ENCODE measurements at places on chromosomes 3 and 15.

- DNase-seq, result no peak
These were observed 76.8 kb upstream of the DPH6 start for GRCh38 chr15:35622641-35623340.

DNA sequence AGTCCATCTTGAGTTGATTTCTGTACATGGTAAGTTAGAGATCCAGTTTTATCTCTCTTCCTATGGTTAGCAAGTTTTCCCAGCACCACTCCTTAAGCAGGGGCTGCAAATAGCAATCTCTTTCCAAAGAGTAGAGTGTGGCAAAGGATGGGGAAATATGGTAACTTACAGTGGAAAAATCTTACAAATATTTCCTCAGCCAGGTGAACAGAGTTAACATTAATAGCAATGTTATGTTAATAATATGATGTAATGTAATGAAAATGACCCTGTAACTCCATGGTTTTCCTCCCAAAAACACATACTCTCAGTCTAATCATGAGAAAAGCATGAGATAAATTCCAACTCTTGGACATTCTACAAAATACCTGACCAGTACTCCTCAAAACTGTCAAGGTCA, 30.4 kb downstream of the FSIP1 start:
- no peak for DNase-seq

GRCh38 chr3:173745952-173746682, 348.6 kb downstream of the NLGN1 start:
- DNase-seq, result no peak

GRCh38 chr3:114892880-114893279, 254.2 kb downstream of the ZBTB20 start:
- DNase-seq, result no peak

DNA sequence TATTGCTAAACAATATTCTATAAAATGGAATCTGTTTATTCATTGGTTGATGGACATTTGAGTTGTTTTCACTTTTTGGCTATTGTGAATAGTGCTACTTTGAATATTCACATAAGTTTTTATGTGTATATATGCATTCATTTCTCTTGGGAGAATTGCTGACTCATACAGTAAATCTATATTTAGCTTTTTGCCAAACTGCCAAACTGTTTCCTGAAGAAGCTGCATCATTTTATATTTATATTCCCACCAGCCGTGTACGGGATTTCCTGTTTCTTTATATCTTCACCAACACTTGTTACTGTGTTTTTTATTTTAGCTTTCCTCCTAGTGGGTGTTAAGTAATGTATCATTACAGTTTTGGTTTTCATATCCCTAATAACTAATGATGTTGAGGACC, 12.5 kb upstream of the TCAIM start:
- no peak for DNase-seq

GRCh38 chr15:61660579-61660978, 399.7 kb downstream of the VPS13C start:
- no peak for DNase-seq

- no peak for DNase-seq
These were observed 53.0 kb downstream of the STARD5 start for GRCh38 chr15:81270781-81271491.

DNA sequence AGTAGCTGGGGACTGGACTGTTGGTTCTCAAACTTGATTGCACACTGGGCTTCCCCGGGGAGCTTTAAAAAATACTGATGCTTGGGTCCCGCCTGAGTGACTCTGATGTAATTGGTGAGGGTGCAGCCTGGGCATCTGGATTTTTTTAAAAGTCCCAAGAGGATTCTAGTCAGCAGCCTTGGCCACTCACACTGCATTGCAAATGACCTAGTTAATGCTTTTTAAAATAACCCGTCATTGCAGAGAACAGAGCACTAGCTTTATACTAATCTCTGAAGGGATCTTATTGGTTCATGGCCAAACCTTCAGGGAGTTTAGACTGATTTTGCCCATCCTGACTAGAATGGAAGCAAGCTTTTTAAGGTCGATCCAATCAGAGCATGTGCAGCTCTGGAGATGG, 310.6 kb upstream of the PROK2 start:
- no peak for DNase-seq

- DNase-seq, result no peak
These were observed 31.7 kb upstream of the CMTM7 start for GRCh38 chr3:32359766-32360492.

- DNase-seq, result no peak
These were observed 687.4 kb downstream of the EDEM1 start for GRCh38 chr3:5874931-5875341.

DNA sequence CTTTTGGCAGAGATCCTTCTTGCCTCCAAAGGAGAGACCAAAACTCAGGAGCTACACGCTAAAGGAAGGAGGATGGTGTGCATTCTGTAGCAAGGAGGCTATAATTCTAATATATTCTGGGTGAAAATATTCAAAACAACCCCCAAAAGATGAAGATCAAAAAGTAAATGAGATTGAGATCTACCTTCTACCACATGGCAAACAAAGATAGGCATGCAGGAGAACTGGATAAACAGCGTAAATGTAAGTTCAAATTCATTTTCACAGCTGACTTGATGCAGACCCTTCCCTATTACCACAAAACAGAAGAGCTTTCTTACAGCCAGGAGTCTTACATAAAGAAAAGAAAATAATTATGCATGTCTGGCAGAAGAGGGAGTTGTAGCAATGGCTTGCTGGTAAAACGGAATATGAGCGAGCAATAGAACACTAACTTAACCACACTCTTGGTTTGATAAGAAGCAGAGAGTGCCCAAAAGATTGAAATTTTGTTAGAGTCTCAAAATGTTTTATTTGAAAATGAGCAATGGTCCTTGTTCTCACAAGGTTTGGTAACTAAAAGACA, 272.7 kb downstream of the MECOM start:
- DNase-seq, result no peak

- DNase-seq, result no peak
These were observed 24.8 kb upstream of the BOC start for GRCh38 chr3:113186566-113186965.

GRCh38 chr3:79113876-79114275, 653.9 kb downstream of the ROBO1 start:
- no peak for DNase-seq

- DNase-seq, result no peak
These were observed 364.9 kb upstream of the DPPA4 start for GRCh38 chr3:109702252-109702651.

DNA sequence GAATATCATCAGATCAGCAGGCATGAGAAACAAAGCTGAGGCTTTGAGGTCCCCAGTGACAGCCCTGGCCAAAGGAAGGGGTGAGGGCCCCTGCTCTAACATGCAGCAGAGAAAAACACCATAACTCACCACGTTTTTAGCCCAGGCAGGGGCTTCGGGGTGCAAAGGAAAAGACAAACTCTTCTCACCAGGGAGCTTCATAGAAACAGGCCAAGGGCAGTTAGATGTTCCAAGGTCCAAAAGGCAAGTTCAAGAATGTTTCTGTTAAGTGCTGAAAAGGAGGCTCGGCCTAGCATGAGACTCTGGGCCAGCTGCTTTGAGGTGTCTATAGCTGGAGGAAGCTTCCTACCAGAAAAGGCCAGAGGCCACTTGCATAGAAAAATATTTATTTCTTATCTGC, 608.4 kb upstream of the CFAP20DC start:
- DNase-seq, result no peak

DNA sequence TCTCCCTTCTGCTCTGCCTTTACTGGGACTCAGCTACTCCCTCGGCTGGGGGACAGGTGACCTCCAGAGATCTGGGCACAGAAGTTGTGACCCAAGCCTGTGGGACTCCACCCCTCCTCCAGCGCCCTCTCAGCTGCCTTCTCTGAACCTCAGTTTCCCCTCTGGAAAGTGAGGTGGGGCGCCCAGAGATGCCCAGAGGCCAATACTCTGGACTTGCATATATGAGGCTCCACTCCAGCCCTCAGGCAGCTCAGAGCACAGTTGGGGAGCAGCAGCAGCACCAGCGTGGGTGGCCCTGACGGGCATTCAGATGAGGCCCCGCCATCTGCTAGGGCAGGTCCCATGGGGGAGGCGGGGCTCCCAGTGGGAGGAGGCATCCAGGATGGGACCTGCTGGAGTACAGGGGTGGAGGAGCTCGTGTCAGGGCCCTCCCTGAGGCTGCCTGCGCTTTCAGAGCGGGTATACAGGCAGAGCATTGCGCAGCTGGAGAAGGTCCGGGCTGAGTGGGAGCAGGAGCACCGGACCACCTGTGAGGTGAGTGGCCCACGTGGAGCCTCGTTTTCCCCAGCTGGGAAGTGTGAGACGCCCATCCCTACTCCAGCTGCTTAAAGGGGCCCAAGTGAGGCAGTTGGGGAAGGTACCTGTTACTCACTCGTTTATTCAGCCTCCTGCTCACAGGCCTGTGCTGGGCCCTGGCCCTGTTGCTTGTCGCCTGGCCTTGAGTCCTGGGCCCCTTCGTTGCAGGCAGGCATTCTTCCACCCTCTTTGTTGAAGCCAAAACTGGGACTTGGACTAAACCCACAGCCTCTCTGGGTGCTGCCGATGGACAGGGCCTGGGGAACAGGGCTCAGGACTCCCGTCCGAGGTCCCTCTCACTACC, 35.4 kb downstream of the PSTPIP1 start:
- DNase-seq, result no peak

DNA sequence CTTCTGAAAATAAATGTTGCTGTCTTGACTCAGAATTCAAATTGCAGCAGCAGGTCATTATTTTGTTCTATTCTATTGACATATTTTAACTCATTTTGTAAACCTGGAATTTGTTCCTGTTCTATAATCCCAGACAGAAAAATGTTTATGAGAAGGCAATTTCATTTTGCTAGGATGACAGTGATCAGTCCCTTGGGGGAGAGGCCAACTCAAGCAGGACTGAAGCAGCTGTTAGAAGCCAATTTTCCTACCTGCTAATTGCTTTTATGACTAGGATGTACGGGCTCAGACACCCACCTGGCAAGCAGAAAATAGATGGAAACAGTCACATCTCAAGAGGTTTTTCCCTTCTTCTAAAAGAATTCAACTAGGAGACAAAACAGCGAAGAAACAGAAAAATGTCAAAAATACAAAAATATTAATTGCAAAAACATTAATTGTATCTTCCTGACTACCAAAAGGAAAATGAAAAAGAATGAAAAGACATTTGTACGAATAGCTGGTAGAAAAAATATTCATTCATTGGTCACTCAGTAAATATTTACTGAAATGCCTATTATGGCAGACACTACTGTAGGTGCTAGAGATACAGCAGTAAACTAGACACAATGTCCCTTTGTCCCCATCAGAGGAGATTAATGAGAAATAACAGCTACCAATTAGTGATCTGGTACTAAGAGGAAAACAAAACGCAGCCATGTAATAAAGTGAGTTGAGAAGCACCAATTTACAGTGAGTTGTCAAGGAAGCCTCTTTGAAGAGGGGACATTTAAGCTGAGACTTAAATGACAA, 73.5 kb downstream of the PEAK1 start:
- DNase-seq, result no peak

DNA sequence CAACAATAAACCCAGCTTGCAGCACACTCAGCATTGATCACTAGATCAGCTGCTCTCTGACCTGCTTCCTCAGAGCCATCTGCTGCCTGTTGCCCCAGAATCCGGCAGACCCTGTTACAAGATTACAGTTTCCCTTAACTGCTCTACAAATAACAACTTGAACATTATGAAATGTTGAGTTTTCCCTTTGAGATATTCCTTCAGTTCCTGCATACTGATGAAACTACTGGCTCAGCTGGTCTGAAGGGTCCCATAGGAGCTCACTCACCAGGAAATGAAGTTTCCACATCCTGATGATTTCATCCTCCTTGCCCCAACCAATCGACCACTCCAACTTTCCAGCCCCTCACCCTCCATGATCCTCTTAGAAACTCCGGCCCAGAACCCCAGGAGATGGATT, 281.9 kb downstream of the OCA2 start:
- no peak for DNase-seq

DNA sequence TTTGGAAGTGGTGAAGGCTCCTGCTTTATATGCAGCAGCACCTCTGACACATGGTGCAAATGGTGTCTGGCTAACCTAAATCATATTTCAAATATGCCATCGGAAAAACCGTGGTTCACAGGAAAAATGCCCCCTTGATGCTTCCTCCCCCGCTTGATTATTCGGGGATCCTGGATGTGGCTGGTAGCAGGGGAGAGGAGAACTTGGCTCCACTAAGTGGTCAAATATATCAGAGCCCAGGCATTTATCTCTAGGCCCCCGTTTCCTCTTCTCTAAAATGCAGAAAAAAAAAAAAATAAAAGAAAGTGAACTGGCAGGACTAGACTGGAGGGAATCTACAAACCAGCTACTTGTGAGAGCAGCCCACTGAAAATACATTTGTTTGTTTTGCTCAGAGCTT, 18.2 kb upstream of the ATP2B2 start:
- DNase-seq, result no peak

- DNase-seq, result no peak
These were observed 32.1 kb downstream of the FAM174B start for GRCh38 chr15:92623435-92623834.

DNA sequence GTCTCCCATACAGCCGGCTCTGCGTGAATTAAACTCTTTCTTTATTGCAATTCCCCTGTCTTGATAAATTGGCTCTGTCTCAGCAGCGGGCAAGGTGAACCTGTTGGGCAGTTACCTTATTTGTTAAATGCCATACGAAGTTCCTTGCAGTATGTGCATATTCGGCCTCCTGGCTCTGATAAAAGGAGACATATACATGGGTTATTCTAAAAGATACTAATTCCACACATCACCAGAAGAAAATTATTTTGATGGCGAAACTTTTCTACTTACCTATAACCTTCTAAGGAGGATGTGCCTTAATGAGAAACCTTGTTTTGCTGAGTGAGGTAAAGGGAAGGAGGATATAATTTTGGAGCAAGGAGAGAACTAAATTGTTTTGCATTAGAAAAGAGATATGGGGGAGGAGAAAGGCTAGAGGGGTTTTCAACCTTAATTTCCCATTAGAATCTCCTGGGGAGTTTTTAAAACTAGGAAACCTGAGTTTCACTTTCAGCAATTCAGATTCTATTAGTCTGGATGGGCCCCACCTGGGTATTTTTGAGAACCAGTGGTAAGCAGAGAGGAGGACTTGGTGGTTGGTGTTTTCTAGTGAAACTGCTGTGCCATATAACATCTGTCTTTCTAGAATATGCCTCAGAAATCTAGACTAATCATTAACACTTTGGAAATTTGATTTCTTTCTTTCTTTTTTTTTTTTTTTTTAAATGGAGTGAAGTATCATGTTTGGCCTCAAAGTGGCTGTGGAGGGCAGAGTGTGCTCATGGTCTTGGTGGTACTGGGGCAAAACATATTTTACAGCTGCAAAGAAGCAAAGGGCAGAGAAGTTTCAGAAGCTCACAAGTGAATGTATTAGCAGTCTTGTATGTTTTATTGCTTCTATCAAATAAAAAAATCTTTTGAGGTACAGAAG, 23.0 kb downstream of the NANOGP8 start:
- no peak for DNase-seq

- DNase-seq, result no peak
These were observed 7.5 kb downstream of the PCSK6 start for GRCh38 chr15:101481917-101482525.

GRCh38 chr15:87326269-87326668, 930.3 kb downstream of the NTRK3 start:
- no peak for DNase-seq

Measured in naive thymus-derived CD8-positive, alpha-beta T cell (primary cell).